ENCODE measurements at places on chromosomes 7 and 10. TPM values are rescaled to one million over a fixed set of nuclear protein-coding genes. Genes with fewer than 3 reads are reported as not detected.

CPA4 gene
- total RNA-seq, result not detected

GRID1 gene
- total RNA-seq, result 17.2 TPM

MACROH2A2 gene
- 19.2 TPM for total RNA-seq

UBE2H gene
- total RNA-seq, result 140 TPM

GIMAP7 gene
- 35.2 TPM for total RNA-seq

- H3K4me1 ChIP-seq, result no peaks in the 10 kb centered on the region
- no peaks in the 10 kb centered on the region for H3K27me3 ChIP-seq
- no peak overlapping the region for H3K4me3 ChIP-seq
- peak; percentile 79 for DNase-seq
- peak overlapping the region; percentile 85 for H3K27ac ChIP-seq
- no peaks in the 10 kb centered on the region for H3K36me3 ChIP-seq
Observed at GRCh38 chr10:30583778-30584415, 45.7 kb downstream of the LYZL2 start.

DNA sequence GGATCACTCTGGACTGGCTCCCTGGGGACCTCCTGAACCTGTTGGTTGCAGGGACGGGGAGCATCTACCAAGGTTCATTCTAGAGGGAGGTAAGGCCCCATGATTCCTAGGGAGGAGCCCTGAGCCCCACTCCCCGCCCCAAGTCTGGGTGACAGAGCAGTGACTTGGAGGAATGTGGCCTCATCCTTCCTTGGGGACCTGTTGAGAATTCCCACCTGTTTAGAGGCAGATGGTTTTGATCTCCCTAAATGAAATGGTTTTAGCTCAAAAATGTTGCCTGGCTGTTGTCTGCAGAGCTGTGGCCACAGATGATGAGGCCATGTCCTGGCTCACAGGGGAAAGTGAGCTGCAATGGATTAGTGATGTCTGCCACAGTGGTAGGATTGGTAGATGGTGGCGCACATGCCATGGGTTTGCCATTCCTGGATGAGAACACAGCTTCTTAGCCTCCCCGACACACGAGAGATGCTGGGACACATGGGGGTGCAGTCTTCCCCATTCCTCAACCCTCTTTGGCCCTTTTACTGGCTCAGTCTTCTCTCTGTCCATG, 12.3 kb downstream of the C10orf105 start:
- no peaks in the 10 kb centered on the region for H3K36me3 ChIP-seq
- no peak overlapping the region for H3K4me3 ChIP-seq
- H3K27ac ChIP-seq, result no peak overlapping the region
- H3K4me1 ChIP-seq, result no peaks in the 10 kb centered on the region

DNA sequence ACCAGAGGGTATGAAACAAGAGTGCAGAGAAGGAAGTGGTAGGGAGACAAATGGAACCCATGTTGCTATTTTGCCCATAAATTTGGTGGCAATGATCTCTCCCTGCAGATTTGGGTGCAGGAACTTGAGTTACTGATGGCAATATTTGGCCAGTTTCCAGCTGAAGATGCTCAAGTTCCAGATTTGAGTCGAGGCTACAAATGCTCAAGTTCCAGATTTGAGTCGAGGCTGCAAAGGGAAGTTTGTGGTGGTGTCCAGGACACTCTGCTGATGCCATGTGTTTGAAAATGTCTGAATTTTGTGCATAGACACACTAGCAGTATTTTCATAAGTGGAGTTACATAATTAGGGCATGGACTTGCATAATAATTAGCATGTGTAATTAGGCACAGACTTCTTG, 40.8 kb downstream of the TBXAS1 start:
- DNase-seq, result no peak
- no peaks in the 10 kb centered on the region for H3K36me3 ChIP-seq
- no peaks in the 10 kb centered on the region for H3K27me3 ChIP-seq
- H3K27ac ChIP-seq, result no peak overlapping the region
- H3K4me3 ChIP-seq, result no peak overlapping the region

DNA sequence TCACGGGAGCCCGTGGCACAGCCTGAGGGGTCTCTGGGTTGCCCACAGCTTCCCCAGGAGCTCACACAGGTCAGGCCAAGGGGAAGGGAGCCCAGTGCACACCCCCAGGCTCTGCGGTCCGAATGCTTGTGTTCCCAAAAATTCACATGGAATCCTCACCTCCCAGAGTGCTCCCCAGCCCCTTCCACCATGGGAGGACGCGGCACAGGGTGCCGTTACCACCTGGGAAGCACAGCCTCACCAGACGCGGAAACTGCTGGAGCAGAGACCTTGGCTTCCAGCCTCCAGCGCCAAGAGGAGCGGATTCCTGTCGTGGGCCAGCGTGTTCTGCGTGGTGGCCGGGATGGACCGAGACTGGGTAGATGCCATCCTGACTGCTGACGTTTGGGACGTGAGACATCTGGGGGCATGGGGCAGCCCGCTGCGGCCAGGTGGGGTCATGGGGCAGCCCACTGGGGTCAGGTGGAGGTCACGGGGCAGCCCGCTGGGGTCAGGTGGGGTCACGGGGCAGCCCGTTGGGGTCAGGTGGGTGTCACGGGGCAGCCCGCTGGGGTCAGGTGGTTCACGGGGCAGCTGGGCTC, 149.4 kb downstream of the WDR37 start:
- no peaks in the 10 kb centered on the region for H3K36me3 ChIP-seq
- DNase-seq, result no peak
- no peaks in the 10 kb centered on the region for H3K27me3 ChIP-seq

DNA sequence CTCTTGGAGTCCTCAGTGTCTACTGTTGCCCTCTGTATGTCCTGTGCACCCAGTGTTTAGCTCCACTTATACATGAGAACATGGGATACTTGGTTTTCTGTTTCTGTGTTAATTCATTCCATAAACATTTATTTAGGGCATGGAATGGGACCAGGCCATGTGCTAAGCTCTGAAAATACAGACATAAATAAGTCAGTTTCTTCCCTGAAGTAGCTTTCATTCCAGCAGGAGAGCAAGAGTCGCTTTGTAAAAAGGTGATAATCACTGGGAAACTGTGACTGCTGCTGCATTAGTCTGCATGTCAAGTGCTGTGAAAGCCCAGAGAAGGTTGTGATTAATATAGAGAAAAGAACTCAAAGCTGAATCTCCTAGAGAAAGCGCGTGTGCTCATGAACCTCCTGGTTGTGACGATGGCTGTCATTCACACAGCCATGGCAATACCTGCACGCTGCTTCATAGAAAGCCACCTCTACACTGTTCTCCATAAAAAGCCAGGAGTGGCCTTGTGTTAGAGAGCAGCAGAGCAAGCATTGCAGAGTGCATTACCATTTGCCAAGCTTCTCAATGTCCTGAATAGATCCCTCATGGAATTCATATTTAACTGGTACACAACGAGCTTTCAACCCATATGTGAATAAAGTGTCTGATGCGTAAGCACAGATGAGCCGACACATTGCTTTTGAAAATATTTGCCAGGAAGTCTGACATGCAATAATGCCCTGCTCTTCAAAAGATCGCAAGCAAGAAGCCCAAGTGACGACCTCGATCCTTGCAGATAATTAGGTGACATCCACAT, 30.6 kb upstream of the PITRM1 start:
- no peak overlapping the region for H3K27ac ChIP-seq
- no peaks in the 10 kb centered on the region for H3K4me1 ChIP-seq
- no peak for DNase-seq
- H3K4me3 ChIP-seq, result no peak overlapping the region
- no peaks in the 10 kb centered on the region for H3K27me3 ChIP-seq

DNA sequence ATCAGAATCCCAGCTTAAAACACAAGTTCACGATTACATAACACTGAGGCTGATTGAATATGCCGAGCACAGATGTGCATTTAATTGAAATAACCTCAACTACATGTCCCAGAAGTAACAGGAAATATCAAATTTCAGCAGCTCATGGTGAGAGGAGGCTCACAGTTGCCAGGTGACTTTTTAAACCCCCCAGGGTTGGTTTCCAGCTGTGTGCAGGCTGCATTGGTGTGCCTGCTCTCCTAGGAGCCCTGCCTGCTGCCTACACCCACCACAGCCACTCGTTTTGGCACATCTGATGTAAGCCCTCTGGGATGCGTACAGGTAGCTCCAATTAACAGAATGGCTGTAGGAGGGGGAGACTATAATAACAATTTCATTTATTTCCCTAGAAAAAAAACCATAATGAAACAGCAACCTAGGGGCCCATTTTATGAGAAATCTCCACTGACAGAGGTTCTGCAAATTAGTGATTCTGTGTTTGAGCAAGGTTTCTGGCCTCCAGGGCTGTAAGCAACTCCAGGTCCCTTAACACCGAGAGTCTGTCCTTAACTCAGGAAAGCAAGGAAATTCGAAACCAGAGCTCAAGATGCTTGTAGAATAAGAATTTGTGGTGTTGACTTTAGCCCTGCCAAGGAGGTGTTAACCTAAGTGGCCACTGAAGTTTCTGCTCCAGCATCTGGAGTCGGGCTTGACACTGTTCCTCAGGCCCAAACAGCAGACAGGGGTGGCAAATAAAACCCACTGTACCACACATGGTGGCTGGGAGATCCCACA, 161.9 kb downstream of the BMPER start:
- H3K4me1 ChIP-seq, result no peaks in the 10 kb centered on the region
- H3K27me3 ChIP-seq, result no peaks in the 10 kb centered on the region
- no peak overlapping the region for H3K4me3 ChIP-seq
- H3K27ac ChIP-seq, result no peak overlapping the region

- peaks cover 40% of the 10 kb centered on the region for H3K4me1 ChIP-seq
- no peaks in the 10 kb centered on the region for H3K27me3 ChIP-seq
- peak; percentile 50 for DNase-seq
- H3K36me3 ChIP-seq, result no peaks in the 10 kb centered on the region
- peak overlapping the region; percentile 98 for H3K27ac ChIP-seq
Observed at GRCh38 chr7:131327049-131327625, 539 bp upstream of the MKLN1 start.

DNA sequence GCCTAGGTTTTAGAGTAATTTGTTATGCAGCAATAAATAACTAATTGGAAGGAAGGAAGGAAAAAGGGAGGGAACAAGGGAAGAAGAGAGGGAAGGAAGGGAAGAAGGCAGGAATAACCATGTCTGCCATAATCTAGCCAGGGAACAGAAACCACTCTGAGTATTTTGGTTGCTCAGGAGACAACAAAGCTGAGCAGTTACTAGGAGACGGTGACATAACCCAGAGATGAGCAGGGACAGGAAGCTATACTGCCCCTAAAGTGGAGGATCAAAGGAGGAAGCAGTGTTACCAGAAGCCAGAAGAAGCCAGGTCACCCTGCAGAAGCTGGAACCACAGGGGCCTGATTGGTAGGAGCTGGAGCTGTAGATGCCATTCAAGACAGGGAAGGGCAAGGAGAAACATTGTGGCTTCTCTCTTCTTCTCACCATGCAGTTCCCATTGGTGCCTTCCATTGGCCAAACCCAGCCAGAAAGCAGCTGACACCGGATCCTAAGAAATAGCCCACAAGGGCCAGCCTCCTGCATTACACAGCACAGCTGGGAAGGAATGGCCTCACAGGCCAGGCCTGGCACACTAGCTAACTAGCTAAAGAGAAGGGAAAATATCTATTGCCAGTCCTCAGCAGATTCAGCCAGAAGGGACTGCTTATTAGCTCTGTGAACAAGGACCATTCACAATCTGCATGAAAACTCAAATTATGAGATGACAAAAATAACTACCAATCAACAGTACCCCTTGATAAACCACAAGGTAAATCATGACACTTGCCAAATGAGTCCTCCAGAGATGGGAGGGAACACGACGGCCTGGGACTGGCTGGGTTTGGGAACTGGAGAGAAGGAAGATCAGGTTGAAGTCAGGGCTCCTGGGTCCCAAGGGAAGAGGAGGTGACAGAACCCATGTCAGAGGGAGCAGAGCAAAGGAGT, 184.5 kb upstream of the NFE2L3 start:
- no peaks in the 10 kb centered on the region for H3K36me3 ChIP-seq
- H3K27ac ChIP-seq, result no peak overlapping the region
- no peaks in the 10 kb centered on the region for H3K4me1 ChIP-seq

DNA sequence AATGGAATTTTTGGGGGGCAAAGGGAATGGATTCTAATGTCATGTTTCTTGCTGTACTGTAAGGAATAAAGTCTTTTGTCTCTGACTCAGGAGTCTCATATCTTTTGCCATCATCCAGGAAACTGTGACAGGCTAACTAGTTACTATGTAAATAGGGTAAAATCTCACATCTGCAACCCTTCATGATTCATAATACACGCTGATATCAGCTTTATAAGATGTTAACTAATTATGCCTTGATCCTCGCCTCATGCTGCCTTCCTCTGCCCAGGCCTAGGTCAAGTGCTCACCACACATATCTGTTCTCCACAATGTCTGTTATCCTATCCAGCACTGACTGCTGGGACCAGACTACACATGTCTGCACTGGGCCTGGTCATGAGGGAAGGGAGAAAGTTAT, 81.3 kb upstream of the CXCL12 start:
- peaks cover 3% of the 10 kb centered on the region for H3K4me1 ChIP-seq
- no peak overlapping the region for H3K27ac ChIP-seq
- no peak overlapping the region for H3K4me3 ChIP-seq
- no peaks in the 10 kb centered on the region for H3K36me3 ChIP-seq
